HL-60 (cell line): ENCODE measurements at places on chromosomes 11 and 22.

GRCh38 chr11:134358165-134358855 is 26.5 kb downstream of the GLB1L2 start:
- DNase-seq = no peak

DNA sequence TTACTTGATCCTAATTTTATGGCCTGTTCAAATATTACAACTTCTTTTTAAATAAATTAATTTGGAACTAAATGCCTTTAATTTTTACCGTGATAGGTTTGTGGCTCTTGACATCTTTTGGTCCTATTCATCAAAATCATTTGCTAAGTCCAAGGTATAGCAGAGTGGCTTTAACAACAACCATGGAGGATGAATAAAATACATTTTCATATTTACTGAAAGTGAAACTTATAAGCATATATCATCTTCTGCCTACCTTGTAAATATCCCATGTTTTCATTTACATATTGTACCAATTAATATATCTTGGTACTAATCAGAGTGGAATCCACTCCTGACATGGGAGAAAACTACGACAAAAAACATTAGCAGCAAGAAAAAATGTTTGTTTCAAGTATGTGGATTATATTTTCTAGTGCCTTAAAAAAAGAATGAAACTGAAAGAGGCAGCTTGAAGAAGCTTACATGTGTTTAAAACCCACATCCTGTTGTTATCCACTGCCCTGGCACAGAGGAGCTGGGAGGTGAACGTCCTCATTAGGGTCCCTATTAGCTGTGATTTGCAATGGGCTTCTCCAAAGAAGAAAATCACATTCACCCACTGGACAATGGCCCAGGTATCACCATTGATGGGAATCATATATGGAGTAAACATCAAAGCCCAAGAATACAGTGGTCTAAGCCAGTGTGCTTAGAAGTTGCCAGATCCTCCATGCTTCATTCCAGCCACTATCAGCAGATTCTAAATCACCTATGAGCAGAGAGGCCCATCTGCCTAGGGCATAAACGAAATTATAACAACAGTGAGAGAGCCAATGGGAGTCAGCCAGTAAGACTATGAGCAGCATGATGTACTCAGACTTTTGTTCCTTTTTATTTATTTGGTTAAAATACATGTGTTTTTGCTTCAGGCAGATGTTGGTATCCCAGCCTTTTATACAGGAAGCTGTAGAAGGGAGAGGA is 84.7 kb downstream of the MAML2 start:
- DNase-seq = no peak

GRCh38 chr11:103047837-103048236 is 44.1 kb downstream of the DCUN1D5 start:
- no peak for DNase-seq

DNA sequence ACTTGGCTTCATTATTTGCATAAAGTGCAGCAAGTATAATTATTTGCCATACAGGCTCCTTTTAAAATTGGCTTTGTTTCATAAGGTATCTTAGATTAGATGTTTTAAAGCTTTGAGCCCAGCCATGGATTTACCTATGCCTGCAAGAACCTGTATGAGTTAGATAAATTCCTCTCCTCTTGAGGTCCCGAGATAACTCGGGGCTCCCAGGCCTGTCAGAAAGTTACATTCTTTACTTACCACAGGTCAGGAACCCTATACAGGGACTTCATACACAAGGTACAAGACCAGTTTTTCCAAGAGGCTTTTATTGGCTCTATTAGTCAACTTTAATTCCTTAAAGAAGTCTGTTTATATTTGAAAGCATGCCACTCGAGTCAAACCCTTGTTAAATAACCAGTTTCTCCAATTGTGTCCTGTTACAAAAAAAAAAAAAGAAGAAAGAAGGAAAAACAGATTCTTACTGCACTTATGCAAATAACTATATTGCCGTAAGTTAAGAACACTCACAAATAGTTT is 2.3 kb upstream of the C1QTNF6 start:
- DNase-seq = no peak

GRCh38 chr22:19149047-19149883 is 827 bp downstream of the GSC2 start:
- DNase-seq = peak; percentile 36

- no peak for DNase-seq
Observed at GRCh38 chr22:43566021-43566420, 154.2 kb downstream of the MPPED1 start.

GRCh38 chr11:122882189-122882856 is at the start of gene JHY:
Gene JHY, plus strand, starts transcription at chr11:122882759. Its CDS starts 3,091 bp downstream, at chr11:122885850.
- no peak for DNase-seq

DNA sequence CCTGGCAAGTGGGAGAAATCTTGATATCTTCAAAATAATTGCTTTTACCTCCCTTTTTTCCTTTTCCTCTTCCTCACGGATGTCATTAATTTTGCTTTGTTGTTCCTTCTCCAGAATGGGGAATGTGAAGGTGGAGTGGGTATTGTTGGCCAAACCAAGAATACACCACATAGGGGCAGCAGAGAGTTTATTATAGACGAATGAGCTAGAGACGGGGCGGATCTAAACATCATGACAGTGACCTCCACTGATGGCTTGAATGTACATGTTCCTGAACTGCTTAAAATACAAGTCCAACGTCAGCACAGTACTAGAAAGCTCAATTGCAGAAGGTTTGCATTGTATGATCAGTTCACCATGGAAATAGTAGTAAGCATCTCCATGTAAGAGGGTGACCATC is 122.3 kb upstream of the SNX19 start:
- no peak for DNase-seq
